Kidney epithelial cell (primary cell): ENCODE measurements at places on chromosomes 11 and 22.
A peak's percentile ranks its signal among the peaks of the same experiment; 100 is the strongest.

DNA sequence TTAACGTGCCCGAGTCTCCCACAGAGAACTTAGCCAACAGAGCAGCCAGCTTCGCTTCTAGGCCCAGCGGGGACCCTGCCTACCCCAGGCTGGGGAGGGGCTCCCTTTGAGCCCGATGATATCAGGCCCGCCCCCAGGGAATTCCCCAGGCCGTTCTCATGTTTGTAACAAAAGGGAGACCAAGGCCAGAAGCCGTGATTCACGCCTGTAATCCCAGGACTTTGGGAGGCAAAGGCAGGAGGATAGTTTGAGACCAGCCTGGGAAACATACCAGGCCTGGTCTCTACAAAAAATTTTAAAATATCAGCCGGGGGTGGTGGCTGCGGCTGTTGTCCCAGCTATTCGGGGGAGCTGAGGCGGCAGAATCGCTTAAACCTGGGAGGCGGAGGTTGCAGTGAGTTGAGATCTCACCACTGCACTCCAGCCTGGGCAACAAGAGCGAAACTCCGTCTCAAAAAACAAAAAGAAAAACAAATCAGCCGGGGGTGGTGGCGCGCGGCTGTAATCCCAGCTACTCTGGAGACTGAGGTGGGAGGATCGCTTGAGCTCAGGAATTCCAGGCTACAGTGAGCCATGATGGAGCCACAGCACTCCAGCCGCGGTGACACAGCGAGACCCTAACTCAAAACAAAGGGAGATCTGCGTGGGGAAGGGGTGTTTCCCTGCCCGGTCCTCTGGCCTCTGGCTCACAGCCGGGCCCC lies 1.7 kb downstream of the DRD4 start:
- no peak for DNase-seq

DNA sequence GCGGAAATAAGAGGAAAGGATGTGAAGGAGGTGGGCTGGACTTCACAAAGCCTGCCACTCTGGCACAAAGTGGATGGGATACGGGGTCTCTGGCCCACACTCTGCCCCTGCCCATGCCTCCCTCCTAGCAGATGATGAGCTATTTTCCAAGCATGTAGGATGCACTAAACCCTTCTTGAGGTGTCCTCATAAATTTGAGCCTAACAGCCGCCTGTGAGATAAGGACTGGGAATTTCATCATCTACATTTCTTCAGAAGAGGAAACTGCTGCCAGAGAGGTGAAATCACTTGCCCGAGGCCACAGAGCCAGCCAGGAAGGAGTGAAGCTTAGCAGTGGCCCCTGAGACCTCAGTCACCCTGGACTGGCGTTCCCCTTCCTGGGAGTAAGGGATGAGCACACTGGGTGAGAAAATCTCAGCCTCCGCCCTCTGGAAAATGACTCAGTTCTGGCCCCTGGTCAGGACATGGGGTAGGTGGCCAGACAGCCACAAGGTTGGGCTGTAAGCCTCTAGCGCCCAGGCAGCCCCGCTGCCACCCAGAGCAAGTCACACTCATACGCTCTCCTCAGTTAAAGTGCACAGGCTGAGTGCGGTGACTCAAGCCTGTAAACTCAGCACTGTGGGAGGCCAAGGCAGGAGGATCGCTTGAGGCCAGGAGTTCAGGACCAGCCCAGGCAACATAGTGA lies 27.9 kb downstream of the MB start:
- peak; percentile 86 for DNase-seq

DNA sequence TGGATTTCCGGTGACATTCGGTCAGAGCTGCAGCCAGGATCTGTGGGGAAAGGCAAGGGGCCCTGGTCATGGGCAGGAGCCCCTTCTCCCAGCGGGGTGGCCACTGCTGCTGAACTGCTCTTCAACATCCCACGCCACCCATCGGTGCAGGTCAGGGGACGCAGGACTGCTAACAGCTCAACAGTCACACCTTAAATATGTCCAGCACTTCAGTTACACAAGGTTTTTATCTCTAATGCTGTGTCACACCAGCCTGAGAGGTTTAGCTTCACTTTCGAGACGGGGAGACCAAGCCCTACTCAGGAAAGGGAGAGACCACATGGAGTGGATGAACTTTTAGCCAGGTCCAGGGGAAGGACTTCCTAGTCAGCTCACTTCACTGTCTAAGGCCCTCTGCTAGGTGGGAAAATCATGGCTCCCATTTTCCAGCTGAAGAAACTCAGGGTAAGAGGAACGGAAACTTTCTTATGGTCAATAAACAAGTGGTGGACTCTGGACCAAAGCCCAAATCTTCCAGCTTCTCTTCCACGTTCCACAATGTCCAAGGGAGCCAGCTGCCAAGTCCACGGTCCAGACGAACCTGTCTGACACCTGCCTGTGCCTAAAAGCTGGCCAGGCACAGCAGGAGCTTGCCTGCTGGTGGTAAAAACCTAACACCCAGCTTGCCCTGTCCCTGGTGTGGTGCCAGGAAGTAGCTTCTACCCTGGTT lies 21.0 kb upstream of the CHADL start:
- DNase-seq, result no peak

- peak; percentile 25 for DNase-seq
Observed at GRCh38 chr22:22508274-22509176, at the start of gene ZNF280B. Gene ZNF280B (minus strand): TSS chr22:22508742. CDS start chr22:22489398, 19,344 bp downstream.
